ENCODE measurements at places on chromosomes 3 and 15. TPM values are rescaled to one million over a fixed set of nuclear protein-coding genes. Genes with fewer than 3 reads are reported as not detected.

DNA sequence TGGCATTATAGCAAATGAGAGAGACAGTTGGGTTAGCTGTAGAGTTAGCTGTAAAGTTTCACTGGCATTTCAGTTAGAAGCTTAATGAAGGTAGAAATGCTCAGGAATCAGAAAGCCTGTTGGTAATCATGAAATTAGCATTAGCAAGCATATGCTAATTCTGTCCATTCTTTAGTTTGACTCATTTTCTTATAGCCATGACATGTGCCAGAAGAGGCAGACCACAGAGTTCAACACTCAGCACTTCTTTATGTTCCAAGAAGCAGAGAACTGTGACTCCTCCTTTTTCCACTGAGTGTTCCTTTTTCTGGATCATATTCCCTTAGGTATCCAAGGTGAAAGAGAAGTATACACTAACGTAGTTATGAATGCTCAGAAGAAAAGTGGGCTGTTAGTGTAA lies 276.2 kb upstream of the SGO1 start:
- no peaks in the 10 kb centered on the region for H3K36me3 ChIP-seq
- H3K27ac ChIP-seq: no peak overlapping the region
- no peak overlapping the region for H3K4me3 ChIP-seq

- peaks cover 10% of the 10 kb centered on the region for H3K4me1 ChIP-seq
- peaks cover 5% of the 10 kb centered on the region for H3K27me3 ChIP-seq
- no peak overlapping the region for H3K4me3 ChIP-seq
- no peak overlapping the region for H3K27ac ChIP-seq
- H3K36me3 ChIP-seq: no peaks in the 10 kb centered on the region
- no peak for DNase-seq
These were observed 110.0 kb upstream of the MRPL3 start for GRCh38 chr3:131612745-131613144.

- DNase-seq: no peak
- H3K27ac ChIP-seq: no peak overlapping the region
- no peak overlapping the region for H3K4me3 ChIP-seq
- H3K27me3 ChIP-seq: no peaks in the 10 kb centered on the region
These were observed 23.5 kb upstream of the TSC22D2 start for GRCh38 chr3:150384296-150385212.

Gene CPNE9
- total RNA-seq: not detected

Gene PARP6
- total RNA-seq: 24.7 TPM

GRCh38 chr3:23968463-23969184 lies 23.5 kb downstream of the NR1D2 start:
- peak; percentile 75 for DNase-seq
- no peak overlapping the region for H3K4me3 ChIP-seq
- no peaks in the 10 kb centered on the region for H3K27me3 ChIP-seq
- H3K27ac ChIP-seq: peak overlapping the region; percentile 28
- H3K4me1 ChIP-seq: peaks cover 23% of the 10 kb centered on the region

Gene SMCO1
- total RNA-seq: not detected

DNA sequence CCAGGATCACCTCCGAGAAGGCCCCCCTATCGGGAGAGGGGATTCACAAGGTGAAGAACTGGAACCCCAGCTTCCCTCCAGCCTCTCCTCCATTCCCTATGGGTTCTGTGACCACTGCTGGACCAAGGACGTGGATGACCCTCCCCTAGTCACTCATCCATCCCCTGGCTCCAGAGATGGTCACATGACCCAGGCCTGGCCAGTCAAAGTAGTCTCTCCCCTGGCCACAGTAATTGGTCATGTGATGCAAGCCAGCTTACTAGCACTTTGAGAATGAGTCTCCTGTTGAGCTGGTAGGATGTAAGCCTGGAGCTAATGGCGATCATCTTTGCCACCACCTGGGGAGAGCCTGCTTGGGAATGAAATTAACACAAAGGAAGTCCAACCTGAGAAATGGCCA lies 3.9 kb downstream of the CAMK1 start:
- H3K4me1 ChIP-seq: no peaks in the 10 kb centered on the region
- H3K36me3 ChIP-seq: no peaks in the 10 kb centered on the region
- no peak for DNase-seq
- H3K27ac ChIP-seq: no peak overlapping the region
- H3K27me3 ChIP-seq: no peaks in the 10 kb centered on the region
- H3K4me3 ChIP-seq: no peak overlapping the region

DNA sequence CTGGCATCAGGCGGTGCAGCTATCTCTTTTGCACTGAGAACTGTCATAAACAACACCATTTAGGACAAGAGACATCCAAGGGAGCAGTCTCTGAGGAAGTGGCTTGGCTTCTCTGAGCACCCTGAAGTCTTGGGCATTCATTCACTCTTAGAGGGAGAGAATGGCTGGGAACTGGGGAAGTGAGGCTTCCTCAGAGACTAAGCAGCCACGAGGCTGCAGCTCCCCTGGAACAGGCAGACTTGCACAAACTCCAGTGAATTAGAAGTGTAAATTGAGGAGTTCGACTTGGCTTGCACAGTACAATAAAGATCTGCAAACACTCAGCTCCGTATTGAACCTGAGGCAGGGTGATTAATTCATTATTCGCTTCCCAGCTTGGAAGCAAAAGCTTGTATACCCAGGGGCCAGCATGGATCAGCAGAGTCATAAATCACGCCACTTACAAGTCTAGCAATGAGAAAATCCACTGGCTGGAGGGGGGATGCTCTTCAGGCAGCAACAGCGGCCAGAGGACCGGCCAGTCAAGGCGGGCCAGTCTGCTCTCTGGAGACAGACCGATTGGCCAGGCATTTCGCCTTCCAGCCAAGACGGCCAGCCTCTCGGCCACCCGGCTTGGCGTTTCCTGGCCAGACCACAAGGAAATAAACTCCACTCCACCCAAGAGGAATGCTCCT lies 118.8 kb upstream of the ADPGK start:
- H3K4me1 ChIP-seq: peaks cover 16% of the 10 kb centered on the region
- H3K4me3 ChIP-seq: peak overlapping the region; percentile 25
- H3K27ac ChIP-seq: peak overlapping the region; percentile 11
- H3K27me3 ChIP-seq: peaks cover 10% of the 10 kb centered on the region
- DNase-seq: peak; percentile 83

Gene UNC13C
- total RNA-seq: not detected

DNA sequence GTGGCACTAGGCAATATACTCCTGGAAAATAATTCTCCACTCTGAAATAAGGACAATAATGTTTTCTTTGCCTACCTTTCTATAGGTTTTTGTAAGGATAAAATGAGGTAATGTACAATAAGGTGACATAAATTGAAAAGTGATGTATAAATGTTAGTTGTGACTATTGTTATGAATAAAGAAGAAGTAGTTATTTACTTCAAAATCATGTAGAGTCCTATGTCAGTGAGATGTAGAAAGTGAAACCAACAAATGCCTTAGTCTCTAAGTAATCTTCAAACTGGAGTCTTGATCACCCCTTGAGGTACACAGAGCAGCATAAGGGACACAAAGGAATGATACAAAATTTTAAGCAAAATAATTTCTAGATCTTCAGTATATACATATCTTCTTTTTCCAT lies 60.3 kb upstream of the TP63 start:
- no peak overlapping the region for H3K4me3 ChIP-seq
- H3K36me3 ChIP-seq: no peaks in the 10 kb centered on the region
- H3K4me1 ChIP-seq: peaks cover 21% of the 10 kb centered on the region

DNA sequence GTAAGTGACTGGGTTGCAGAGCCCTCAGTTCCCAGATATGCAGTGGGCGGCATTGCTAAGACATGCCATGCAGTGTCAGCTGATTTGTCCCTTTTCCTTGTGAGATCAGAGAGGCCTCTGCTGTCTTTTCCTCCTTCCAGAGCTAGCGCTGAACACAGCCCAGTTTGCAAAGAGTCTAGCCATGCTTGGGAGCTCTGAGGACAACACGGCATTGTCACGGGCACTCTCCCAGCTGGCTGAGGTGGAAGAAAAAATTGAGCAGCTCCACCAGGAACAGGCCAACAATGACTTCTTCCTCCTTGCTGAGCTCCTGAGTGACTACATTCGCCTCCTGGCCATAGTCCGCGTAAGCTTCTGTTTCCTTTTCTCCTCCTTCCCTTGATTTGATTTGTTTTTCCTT lies 20.0 kb upstream of the SNX22 start:
- H3K27ac ChIP-seq: no peak overlapping the region
- no peak for DNase-seq
- H3K4me3 ChIP-seq: no peak overlapping the region

Gene AADACL2
- not detected for total RNA-seq

DNA sequence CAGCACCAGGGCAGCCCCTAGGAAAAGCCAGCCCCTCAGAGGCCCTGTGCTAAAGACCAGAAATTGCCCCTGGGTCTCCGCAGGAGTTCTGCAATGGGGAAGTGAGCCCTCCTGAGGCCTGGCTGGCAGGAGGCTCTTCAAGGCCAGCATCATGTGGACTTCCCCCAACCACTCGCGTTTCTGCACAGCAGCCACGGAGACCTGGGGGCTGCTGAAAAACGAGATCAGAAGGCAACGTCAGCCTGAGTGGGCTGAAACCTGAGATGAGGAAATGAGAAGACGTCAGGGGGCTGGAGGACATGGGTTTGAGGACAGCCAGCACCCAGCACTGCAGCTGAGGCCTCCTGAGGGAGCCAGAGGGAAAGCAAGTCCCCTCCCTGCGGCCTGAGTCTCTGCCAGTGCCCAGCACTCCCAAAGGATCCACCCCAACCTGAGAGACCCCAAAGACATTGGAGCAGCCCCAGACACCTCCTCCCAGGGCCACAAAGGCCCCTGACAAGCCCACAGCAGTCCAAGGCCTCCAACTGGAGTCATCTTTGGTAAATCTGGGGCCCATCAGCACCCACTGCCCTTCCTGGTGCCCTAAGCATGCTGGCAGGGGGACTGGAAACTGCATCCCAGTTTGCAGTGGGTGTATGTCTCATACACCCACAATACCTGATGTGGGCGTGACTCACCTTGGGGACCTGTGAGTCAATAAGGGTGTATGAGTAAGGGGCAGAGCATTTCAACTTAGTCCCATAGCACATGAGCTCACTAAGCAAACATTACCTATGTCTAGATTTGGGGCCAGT lies 29.2 kb upstream of the CYP11A1 start:
- H3K4me3 ChIP-seq: no peak overlapping the region
- H3K4me1 ChIP-seq: peaks cover 82% of the 10 kb centered on the region
- DNase-seq: peak; percentile 86
- no peaks in the 10 kb centered on the region for H3K27me3 ChIP-seq
- H3K36me3 ChIP-seq: no peaks in the 10 kb centered on the region

DNA sequence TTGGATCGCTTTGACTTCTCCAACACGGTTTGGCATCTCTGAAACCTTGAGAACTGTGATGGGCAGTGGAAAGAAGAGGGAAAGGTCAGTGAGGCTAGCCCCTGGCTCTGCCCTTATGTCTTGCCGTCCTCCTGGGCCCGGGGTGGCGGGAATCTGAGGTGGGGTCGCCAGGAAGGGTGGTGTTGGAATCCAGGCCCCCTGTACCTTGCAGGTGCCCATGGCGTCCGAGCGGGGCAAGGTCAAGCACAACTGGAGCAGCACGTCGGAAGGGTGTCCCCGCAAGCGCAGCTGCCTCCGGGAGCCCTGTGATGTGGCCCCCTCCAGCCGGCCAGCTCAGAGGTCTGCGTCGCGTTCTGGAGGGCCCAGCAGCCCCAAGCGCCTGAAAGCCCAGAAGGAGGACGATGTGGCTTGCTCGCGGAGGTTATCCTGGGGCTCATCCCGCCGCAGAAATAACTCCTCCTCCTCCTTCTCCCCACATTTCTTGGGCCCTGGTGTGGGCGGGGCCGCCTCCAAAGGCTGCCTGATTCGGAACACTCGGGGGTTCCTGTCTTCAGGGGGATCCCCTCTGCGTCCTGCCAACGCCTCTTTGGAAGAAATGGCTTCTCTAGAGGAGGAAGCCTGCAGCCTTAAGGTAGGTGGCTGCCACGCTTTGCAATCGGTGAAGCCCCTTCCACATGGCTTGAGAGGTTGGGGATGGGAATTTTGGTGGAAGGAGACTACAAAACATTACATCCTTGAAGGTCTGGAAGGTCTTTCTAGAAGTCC lies 907 bp downstream of the TATDN2 start:
- H3K27ac ChIP-seq: peak overlapping the region; percentile 72
- peaks cover 12% of the 10 kb centered on the region for H3K4me1 ChIP-seq
- peak overlapping the region; percentile 83 for H3K4me3 ChIP-seq
- no peaks in the 10 kb centered on the region for H3K27me3 ChIP-seq

DNA sequence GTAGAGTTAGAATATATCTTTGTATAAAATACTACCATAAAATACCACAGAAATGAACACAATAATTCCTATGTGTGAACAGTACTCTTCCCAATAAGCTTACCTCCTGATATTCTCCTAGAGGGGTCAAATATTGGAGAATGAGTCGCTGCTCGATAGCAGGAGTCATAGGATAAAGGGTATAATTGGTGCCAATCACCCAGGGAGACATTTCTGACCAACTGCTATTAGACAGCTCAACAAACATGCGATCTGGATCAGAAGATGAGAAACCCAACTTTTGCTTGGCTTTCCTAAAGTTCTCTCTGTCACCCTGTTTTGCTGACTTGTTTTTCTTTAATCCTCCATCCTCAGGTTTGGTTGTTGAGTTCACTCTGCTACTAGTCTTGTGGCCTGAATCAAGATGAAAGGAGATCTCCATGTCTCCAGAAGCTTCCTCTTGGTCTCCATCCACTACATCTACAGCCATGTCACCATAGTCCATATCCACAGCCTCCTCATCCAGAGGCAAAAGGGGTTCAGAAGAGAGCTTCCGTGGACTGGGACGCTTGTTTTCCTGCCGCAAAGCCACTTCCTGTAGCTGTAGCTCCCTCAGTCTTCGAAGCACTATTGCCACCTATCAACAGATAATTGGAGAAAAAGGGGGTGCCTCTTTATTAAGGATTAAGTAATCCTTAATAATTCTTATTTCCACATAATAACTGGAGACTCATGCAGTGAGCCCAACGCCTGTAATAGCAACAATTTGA lies 50.4 kb downstream of the RBM15B start:
- no peak overlapping the region for H3K27ac ChIP-seq
- H3K4me1 ChIP-seq: no peaks in the 10 kb centered on the region
- no peaks in the 10 kb centered on the region for H3K27me3 ChIP-seq
- no peak overlapping the region for H3K4me3 ChIP-seq

- no peak overlapping the region for H3K4me3 ChIP-seq
- H3K27me3 ChIP-seq: no peaks in the 10 kb centered on the region
- H3K36me3 ChIP-seq: no peaks in the 10 kb centered on the region
- peaks cover 8% of the 10 kb centered on the region for H3K4me1 ChIP-seq
- H3K27ac ChIP-seq: no peak overlapping the region
These were observed 5.8 kb downstream of the HEXA start for GRCh38 chr15:72369964-72370363.

- H3K27me3 ChIP-seq: no peaks in the 10 kb centered on the region
- H3K4me1 ChIP-seq: no peaks in the 10 kb centered on the region
- no peak overlapping the region for H3K4me3 ChIP-seq
- DNase-seq: no peak
- no peak overlapping the region for H3K27ac ChIP-seq
- no peaks in the 10 kb centered on the region for H3K36me3 ChIP-seq
These were observed 330.6 kb upstream of the LMCD1 start for GRCh38 chr3:8170971-8171508.

Gene ARNT2
- 23.5 TPM for total RNA-seq

GRCh38 chr15:36742696-36743095 lies 163.3 kb downstream of the CDIN1 start:
- no peaks in the 10 kb centered on the region for H3K27me3 ChIP-seq
- no peaks in the 10 kb centered on the region for H3K36me3 ChIP-seq
- H3K4me3 ChIP-seq: no peak overlapping the region
- DNase-seq: no peak
- no peak overlapping the region for H3K27ac ChIP-seq

GRCh38 chr15:58999694-59000093 lies 12.2 kb downstream of the RNF111 start:
- no peak overlapping the region for H3K27ac ChIP-seq
- no peak overlapping the region for H3K4me3 ChIP-seq
- H3K36me3 ChIP-seq: 0 out of 2 replicates have a peak, but pooled peaks cover 3% of the 10 kb centered on the region
- no peaks in the 10 kb centered on the region for H3K4me1 ChIP-seq
- no peaks in the 10 kb centered on the region for H3K27me3 ChIP-seq
